ENCODE measurements at places on chromosomes 3 and 15.
A peak's percentile ranks its signal among the peaks of the same experiment; 100 is the strongest.

DNA sequence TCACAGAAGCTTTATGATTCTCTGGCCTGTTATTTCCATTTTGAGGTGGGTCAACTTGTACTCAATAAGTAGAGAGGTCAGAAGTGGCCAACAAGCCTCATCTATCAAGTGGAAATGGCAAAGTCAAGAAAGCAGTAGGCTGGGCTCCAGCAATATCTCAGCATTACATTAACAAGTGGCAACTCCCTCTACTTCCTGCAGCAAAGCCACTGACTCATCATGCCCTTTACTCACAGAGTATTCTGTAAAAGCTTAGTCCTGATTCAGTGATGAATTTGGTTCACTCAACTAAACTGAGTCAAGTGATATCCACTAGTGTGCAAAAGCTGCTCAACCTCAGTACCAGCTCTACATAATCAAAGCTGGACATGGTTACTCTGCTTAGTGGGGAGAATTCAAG is 954.6 kb downstream of the EPHA3 start:
- no peak for DNase-seq

GRCh38 chr3:72458375-72458774 is 389.9 kb downstream of the SHQ1 start:
- no peak for DNase-seq

DNA sequence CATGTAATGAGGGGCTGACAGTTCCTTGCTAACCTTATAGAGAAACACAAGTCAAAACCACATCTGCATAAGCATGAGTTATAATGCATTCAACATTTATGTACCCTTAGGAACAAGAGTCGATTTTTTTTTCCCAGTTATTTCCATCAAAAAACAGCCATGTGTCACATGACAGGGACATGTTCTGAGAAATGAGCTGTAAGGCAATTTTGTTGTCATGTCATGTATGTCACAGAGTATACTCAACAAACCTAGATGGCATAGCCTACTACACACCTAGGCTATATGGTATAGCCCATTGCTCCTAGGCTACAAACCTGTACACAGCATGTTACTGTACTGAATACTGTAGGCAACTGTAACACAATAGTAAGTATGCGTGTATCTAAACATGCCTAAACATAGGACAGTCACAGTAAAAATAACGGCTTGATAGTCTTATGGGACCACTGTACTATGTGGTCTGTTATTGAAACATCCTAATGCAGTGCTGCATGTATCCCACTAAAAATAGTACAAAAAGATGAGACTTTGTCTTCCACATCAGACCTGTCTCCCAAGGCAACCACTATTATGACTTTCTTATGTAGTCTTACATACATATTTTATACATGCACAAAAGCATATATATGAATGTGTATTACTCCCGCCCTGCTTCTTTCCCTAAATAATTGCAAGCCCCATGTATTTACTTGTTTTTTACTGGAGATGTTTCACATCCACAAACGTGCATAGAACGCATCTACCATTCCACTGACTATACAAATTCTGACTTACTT is 34.9 kb downstream of the LINS1 start:
- DNase-seq = no peak

GRCh38 chr3:57154470-57155309 is 10.5 kb downstream of the IL17RD start:
- no peak for DNase-seq

DNA sequence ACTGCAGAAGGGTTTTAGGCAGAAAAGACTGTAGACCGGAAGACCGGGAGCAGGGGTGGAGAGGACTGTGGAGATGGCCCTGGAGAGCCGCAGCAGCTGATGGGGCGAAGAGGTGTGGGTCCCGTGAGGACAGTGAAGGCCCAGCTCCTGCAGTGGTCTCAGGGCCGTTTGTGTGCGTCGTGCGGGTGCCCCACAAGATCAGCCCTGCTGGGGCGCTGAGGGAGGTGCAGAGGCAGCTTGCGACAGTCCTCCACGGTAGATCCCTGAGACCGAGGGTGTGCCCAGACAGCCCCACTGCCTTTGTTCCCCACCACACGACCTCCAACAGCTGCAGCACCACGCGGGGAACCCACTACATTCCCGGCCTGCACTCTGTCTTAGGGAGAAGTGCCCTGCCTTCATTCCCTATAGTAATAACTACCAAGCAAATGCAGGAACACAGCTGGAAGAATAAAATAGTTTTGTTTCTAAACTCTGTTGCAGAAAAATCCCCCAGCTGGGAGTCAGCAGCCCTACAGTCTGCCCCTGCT is 19.0 kb upstream of the CRABP1 start:
- DNase-seq = no peak

DNA sequence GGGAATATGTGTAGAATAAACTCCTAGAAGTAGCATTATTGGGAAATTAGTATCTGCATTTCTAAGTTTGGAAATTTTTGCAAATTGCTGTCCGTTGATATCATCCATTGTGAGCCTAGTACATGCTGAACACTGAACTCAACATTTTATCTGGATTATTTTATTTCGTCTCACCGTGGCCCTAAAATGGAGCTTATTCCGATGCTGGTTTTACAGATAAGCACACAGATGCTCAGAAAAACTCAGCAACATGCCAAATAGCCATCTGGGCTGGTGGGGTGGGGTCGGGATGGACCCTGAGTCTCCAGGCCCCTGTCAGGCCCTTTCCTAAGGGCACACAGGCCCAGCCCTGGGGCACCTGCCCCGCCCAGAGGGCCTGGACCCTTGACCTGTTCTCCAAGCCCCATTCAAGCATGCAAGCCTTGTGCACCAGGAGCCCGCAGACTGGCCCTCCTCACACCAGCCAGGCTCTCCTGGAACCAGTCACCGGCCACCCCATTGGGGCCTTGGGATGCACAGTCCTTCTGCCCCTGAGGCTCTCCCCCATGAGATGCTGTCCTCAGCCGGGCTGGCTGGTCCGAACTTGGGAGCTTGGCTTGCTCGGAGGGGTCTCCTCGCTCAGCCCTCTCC is 20.7 kb upstream of the KLF13 start:
- DNase-seq = no peak

DNA sequence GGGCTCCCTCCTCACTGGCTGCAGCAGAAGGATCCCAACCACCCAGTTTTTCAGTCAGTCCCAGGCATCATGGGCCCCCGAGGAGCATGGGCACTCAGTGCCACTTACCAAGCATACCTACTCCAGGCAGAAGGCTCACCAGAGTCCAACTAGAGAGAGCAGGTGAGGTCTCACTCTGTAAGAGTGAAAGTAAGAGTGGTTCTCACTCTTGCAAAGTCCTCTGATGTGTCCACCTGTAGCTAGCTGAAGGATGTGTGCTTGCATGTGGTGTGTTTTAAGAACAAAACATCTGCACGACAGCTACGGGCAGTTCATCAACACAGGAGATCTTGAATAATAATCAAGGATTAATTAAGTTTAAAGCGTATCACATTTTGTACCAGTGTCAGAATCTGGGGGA is 49.7 kb downstream of the CCK start:
- no peak for DNase-seq

DNA sequence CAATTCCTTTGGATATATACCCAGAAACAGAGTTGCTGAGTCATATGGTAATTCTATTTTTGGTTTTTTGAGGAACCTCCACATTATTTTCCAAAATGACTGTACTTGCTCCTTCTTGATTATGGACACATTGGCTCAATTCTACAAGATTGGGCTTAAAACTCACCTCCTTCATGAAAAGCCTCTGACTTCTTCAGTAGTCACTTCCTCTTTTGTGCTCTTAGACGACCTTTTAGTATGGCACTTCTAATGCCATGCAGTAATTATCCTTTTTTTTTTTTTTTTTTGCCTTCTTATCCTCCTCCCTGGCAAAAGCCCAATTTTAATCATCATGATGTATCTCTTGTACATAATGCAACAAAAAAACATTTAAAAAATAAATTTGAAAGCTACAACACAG is 33.0 kb upstream of the ABHD17C start:
- no peak for DNase-seq

DNA sequence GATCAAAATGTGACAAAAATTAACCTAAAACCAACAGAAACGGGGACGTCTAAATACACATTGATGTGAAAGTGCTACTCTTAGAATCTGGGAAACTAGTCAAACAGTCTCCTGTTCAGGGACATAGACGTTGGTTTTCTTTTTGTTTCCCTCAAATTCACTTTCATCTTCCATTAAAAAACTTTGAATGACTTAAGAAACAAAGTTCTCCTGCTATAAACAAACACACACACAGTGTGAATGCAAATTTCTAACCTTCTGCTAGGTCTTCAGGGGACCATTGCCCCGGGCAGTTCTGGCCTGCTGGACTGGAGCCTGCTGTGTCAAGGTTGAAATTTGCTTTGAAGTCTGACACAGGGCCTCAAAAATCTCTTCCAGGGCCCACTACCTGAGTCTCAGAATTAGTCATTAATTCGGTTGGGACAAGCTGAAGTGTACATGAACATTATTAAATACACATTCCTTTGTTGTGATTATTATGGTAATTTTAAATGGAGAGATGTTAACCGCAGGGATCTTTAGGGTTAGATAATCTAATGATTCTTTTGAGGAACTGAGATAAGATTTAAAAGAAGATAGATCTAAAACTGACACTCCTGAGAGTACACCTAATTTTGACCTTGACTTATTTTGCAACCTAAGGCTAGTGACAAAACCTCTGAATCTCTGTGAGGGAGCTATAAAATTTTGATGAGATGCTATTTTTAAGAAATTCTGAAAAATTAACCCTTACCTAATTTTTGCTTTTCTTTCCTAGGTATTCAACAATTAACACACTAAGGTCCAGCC is 1260.4 kb downstream of the ROBO1 start:
- DNase-seq = no peak

DNA sequence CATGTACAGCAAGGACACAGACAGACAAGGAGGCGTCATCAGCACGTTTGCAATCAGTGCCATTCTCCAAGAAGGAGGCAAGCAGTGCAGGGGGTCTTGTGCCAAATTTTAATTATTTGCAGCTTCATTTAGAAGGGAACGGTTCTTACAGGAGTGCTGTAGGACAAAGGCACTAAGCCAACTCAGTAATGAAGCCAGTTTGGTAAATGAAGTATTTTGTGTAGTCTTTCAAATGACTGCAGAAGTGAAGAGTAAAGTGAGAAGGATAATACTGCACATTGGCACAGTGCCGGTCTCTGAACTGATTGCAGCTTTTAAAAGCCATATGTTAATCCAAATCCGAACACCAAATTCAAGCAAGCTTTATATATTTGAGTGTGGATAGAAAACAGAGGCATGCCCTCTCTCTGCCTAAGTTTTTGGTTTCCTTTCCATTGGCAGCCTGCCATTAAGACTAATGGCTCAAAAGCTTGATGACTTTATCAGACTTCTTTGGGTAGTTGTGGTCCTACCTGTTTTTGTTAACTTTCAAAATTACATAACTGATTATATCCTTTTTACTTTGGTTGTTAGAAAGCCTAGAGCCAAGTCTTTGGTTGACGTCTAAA is 101.3 kb downstream of the SENP2 start:
- no peak for DNase-seq

- DNase-seq = peak; percentile 6
Measured at GRCh38 chr3:852033-852432, 240.8 kb upstream of the CNTN6 start.

GRCh38 chr3:110783541-110783940 is 288.1 kb upstream of the NECTIN3 start:
- DNase-seq = no peak

All from GM13976 (cell line).